ENCODE measurements at places on chromosomes 7 and 10. TPM values are rescaled to one million over a fixed set of nuclear protein-coding genes. Genes with fewer than 3 reads are reported as not detected.

The FAM25G gene
- not detected for total RNA-seq

DNA sequence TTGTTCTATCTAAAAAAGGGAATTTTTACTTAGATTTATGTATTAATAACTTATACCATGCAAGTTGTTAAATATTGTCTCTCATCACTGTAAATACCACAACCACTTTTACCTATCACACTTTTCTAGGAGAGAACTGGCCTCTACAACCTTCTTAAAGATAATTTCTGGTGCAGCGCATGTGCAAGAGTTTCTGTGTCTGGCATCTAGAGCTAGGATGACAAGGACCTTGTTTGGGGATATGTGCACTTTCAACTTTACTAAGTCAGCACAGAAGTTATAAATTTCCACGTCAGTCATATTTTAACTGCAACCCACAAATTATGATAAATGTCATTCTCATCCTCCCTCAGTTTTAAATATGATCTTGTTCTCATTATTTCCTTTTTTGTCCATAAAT, 156.9 kb upstream of the ADCY1 start:
- no peak overlapping the region for H3K27ac ChIP-seq
- no peak for DNase-seq
- H3K27me3 ChIP-seq = peaks cover 16% of the 10 kb centered on the region
- H3K4me3 ChIP-seq = no peak overlapping the region
- H3K36me3 ChIP-seq = no peaks in the 10 kb centered on the region
- H3K4me1 ChIP-seq = no peaks in the 10 kb centered on the region

- no peak overlapping the region for H3K4me3 ChIP-seq
- H3K36me3 ChIP-seq = no peaks in the 10 kb centered on the region
- no peak for DNase-seq
Observed at GRCh38 chr7:30905078-30906012, 6.3 kb upstream of the AQP1 start.

The JCAD gene
- 0.29 TPM for total RNA-seq

GRCh38 chr10:128499956-128500355, 373.7 kb upstream of the MKI67 start:
- H3K4me1 ChIP-seq = no peaks in the 10 kb centered on the region
- H3K4me3 ChIP-seq = no peak overlapping the region
- H3K36me3 ChIP-seq = no peaks in the 10 kb centered on the region
- no peak overlapping the region for H3K27ac ChIP-seq

The GPR26 gene
- total RNA-seq = not detected

The IL6 gene
- 2.4 TPM for total RNA-seq

DNA sequence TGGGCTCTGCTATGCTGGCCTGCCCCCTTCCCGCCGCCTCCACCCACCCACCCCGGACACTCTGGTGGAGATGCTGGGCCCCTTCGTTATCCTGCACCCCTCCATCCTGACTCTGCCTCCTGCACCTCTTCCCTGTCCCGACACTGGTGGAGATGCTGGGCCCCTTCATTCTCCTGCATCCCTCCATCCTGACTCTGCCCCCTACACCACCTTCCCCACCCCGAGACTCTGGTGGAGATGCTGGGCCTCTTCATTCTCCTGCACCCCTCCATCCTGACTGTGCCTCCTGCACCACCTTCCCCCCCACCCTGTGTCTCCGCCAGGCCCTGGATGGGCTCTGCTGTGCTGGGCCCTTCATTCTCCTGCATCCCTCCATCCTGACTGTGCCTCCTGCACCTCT, 15.0 kb downstream of the IDI2 start:
- H3K36me3 ChIP-seq = peaks cover 55% of the 10 kb centered on the region
- peaks cover 22% of the 10 kb centered on the region for H3K4me1 ChIP-seq
- no peak overlapping the region for H3K4me3 ChIP-seq

DNA sequence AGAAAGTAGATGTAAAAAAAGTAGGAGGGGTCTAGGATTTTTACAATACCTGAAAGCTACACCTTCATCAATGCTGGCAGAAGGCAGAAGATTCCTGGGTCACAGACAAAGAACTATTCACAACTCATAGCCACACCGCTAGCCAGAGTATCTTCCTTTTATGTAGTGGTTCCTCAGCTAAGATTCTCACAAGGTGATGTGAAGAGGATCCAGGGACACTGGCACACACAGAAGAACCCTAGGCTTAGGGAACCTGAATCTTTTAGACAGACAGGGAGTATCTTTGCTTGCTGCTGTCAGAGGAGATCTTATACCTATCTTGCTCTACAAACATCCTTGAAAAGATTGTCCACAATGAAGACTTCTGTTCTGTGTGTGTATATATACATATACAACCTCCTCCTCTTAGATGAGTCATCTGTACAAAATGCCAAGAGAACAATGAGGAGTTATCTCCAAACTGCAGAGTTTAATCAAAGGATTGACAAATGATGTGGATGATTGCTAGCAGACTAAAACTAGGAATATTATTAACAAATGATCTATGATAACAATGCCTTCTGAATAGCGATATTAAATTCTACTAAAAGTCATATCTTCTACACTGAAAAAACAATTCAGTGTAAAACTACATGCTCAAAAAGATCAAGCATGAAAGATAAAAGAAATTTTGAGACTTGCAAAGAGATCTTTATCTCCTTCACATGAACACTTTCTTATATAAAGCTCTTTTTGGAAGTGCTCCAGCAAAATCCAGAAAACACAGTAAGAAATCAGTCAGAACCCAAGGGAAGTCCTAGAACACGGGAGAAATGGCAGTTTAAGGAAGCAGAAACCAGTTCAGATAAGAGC, 409.3 kb downstream of the PARD3 start:
- no peaks in the 10 kb centered on the region for H3K4me1 ChIP-seq
- no peak overlapping the region for H3K27ac ChIP-seq

The NPTX2 gene
- 0.09 TPM for total RNA-seq

- no peaks in the 10 kb centered on the region for H3K36me3 ChIP-seq
- no peaks in the 10 kb centered on the region for H3K4me1 ChIP-seq
- no peak for DNase-seq
- H3K27me3 ChIP-seq = no peaks in the 10 kb centered on the region
- no peak overlapping the region for H3K27ac ChIP-seq
- no peak overlapping the region for H3K4me3 ChIP-seq
Observed at GRCh38 chr7:15782656-15783055, 96.2 kb upstream of the MEOX2 start.

- no peaks in the 10 kb centered on the region for H3K27me3 ChIP-seq
- no peaks in the 10 kb centered on the region for H3K4me1 ChIP-seq
- H3K27ac ChIP-seq = no peak overlapping the region
- no peak overlapping the region for H3K4me3 ChIP-seq
- H3K36me3 ChIP-seq = no peaks in the 10 kb centered on the region
Observed at GRCh38 chr7:123432601-123433000, 101.8 kb downstream of the IQUB start.

- peak; percentile 56 for DNase-seq
- peaks cover 10% of the 10 kb centered on the region for H3K36me3 ChIP-seq
- H3K27ac ChIP-seq = no peak overlapping the region
- peak overlapping the region; percentile 68 for H3K4me3 ChIP-seq
- H3K27me3 ChIP-seq = no peaks in the 10 kb centered on the region
- peaks cover 29% of the 10 kb centered on the region for H3K4me1 ChIP-seq
Observed at GRCh38 chr7:2019711-2020511, 212.8 kb downstream of the MAD1L1 start.

- H3K4me1 ChIP-seq = no peaks in the 10 kb centered on the region
- DNase-seq = no peak
- H3K27me3 ChIP-seq = no peaks in the 10 kb centered on the region
- H3K27ac ChIP-seq = no peak overlapping the region
- H3K36me3 ChIP-seq = no peaks in the 10 kb centered on the region
Observed at GRCh38 chr7:97390915-97391593, 273.6 kb downstream of the SDHAF3 start.

DNA sequence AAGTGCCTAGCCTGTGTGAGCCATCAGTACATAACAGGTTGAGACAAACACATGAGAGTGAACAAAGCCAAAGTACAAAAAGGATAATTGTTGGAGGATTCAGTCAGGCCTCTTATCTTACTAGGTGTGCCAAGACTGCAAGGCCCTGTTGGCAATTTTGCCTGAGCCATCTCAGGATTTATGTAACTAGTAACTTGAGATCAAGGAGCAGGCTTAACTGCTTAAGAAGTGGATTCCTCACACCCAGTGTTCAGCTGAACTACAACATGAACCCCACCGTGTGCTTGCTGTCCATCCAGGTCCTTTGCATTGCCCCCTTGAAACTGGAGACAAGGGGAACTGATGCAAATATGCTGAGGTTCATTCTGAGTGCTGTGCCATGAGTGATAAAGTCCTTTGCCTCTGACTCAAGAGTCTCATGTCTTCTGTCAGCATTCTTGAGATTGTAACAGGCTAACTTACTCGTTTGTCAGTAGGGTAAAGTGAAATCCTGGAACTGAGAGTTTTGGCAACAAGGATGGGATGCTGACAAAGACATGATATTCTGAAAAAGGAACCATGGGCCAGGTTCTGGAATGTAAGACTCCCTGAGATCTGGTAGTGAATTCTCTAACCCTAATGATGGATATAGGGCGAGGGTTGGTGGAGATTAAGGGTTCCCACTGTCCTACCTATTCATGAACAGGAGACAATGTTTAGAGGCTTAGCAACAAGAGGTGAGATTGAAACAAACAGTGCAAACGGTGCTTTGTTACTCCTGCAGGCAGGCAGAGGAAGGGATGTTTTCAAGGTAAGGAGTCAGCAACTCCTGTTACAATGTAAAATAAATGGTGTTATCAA, 44.1 kb upstream of the GATAD1 start:
- peaks cover 2% of the 10 kb centered on the region for H3K27me3 ChIP-seq
- peaks cover 3% of the 10 kb centered on the region for H3K36me3 ChIP-seq
- peaks cover 21% of the 10 kb centered on the region for H3K4me1 ChIP-seq
- H3K27ac ChIP-seq = peak overlapping the region; percentile 63

- no peak for DNase-seq
- H3K4me3 ChIP-seq = no peak overlapping the region
- no peaks in the 10 kb centered on the region for H3K27me3 ChIP-seq
- H3K27ac ChIP-seq = no peak overlapping the region
Observed at GRCh38 chr7:47343061-47343455, 238.9 kb downstream of the TNS3 start.

- peaks cover 79% of the 10 kb centered on the region for H3K27me3 ChIP-seq
- peaks cover 2% of the 10 kb centered on the region for H3K36me3 ChIP-seq
- peaks cover 8% of the 10 kb centered on the region for H3K4me1 ChIP-seq
- peak; percentile 66 for DNase-seq
Observed at GRCh38 chr10:49398000-49398861, 2.3 kb upstream of the DRGX start.

GRCh38 chr10:19310066-19310465, 261.5 kb downstream of the MALRD1 start:
- no peaks in the 10 kb centered on the region for H3K36me3 ChIP-seq
- no peaks in the 10 kb centered on the region for H3K27me3 ChIP-seq
- no peak for DNase-seq
- no peaks in the 10 kb centered on the region for H3K4me1 ChIP-seq
- H3K27ac ChIP-seq = no peak overlapping the region

The GARIN1A gene
- total RNA-seq = 2.6 TPM

The MYH16 gene
- not detected for total RNA-seq

DNA sequence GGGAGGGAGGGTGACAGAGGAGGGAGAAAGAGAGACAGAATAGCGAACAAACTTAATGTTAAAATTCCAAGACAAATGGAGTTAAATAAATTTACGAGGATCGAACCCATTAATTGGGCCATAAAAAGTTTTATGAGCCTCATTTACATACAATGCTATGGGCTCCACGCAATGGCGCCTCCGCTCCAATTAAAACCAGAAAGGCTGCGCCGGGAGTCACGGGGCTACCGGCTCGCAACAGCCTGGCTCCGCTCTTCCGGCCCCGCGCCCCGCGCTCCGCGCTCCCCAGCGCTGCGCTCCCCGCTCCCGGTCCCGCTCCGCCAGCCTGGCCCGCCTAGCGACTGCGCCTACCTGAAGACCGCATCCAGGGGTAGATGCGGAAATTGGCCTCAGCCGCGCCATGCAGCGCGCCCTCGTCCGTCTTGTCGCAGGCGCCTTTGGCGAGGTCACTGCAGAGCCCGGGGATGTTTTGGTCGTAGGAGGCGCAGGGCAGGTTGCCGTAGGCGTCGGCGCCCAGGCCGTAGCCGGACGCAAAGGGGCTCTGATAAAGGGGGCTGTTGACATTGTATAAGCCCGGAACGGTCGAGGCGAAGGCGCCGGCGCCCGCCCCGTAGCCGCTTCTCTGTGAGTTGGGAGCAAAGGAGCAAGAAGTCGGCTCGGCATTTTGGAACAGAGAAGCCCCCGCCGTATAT, 513 bp downstream of the HOXA7 start:
- DNase-seq = no peak
- peak overlapping the region; percentile 86 for H3K4me3 ChIP-seq
- H3K27me3 ChIP-seq = peaks cover 94% of the 10 kb centered on the region
- H3K36me3 ChIP-seq = peaks cover 1% of the 10 kb centered on the region

GRCh38 chr10:52632591-52632990, 140.0 kb downstream of the MBL2 start:
- H3K27me3 ChIP-seq = no peaks in the 10 kb centered on the region
- no peaks in the 10 kb centered on the region for H3K36me3 ChIP-seq
- no peak overlapping the region for H3K27ac ChIP-seq
- DNase-seq = no peak
- H3K4me3 ChIP-seq = no peak overlapping the region
- no peaks in the 10 kb centered on the region for H3K4me1 ChIP-seq

GRCh38 chr7:14690075-14690474, 212.5 kb downstream of the DGKB start:
- no peak overlapping the region for H3K4me3 ChIP-seq
- no peaks in the 10 kb centered on the region for H3K27me3 ChIP-seq
- H3K36me3 ChIP-seq = no peaks in the 10 kb centered on the region
- DNase-seq = no peak
- H3K27ac ChIP-seq = no peak overlapping the region
- no peaks in the 10 kb centered on the region for H3K4me1 ChIP-seq

DNA sequence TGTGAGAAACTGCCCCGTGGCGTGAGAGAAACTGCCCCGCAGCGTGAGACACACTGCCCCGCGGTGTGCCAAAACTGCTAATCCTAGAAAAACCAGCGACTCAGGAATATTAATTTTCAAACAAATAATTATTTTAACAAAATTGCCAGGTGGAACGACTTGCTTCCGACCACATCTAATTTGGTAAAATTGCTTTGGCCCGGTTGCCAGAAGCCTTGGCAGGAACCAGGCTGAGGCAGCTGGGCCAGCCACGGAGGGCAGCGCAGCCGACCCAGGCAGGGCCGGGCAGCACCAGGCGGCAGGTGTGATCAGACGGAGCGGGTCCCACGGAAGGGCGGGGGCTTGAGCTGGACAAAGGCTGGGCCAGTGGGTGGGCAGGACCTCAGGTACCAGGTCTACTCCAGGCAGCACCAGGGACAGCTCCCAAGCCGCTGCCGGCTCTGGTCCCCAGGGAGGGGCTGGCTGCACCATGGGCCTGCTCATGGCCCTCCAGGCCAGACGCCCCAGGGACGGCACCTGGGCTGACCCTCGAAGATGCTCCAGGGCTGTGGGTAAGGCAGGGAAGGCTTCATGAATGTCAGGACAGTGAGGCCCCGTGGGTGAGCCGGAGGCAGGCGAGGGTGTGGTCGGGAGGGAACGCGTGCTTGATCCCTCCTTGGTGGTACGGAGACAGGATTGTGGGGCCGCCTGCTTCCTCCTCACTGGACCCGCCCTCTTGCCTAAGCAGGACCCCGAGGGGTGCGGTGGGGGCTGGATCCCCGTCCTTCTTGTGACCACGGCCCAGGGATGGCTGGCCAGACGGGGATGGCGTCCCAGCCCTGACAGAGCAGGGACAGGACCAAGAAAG, 7.7 kb upstream of the ADGRA1 start:
- H3K27me3 ChIP-seq = no peaks in the 10 kb centered on the region
- no peak for DNase-seq
- no peaks in the 10 kb centered on the region for H3K4me1 ChIP-seq
- H3K27ac ChIP-seq = no peak overlapping the region
- no peaks in the 10 kb centered on the region for H3K36me3 ChIP-seq

The GCK gene
- 0.67 TPM for total RNA-seq

Measured in activated T-cell treated with anti-CD3 and anti-CD28 coated beads, Interleukin-2, amount 50 U/mL, for 72 hours (primary cell).